ENCODE measurements at places on chromosomes 11 and 22.

GRCh38 chr22:17941471-17942406, 82.6 kb downstream of the MICAL3 start:
- DNase-seq: no peak

- no peak for DNase-seq
Measured at GRCh38 chr11:102272047-102272824, 45.0 kb upstream of the BIRC3 start.

GRCh38 chr11:2213384-2213842, 41.8 kb upstream of the TH start:
- DNase-seq: no peak

DNA sequence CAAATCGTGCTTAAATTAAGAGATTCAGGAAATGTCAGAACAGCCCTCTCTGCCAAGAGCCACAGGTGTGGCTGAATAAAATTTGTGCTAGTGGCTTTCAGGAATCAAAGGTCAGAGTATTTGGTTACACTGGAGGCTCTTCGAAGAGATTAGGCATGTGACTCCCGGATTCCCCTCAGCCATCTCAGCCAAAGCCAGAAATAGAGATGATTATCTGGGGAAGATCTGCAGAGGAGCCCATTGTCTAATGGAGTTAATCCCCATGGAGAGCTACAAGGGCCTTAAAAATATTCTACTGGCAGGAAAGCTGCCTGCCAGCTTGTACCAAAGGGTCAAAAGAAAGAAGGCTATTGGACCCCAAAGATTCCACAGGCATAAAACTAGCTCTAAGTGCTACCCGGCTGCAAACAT, 1259.5 kb downstream of the TBC1D22A start:
- DNase-seq: no peak

DNA sequence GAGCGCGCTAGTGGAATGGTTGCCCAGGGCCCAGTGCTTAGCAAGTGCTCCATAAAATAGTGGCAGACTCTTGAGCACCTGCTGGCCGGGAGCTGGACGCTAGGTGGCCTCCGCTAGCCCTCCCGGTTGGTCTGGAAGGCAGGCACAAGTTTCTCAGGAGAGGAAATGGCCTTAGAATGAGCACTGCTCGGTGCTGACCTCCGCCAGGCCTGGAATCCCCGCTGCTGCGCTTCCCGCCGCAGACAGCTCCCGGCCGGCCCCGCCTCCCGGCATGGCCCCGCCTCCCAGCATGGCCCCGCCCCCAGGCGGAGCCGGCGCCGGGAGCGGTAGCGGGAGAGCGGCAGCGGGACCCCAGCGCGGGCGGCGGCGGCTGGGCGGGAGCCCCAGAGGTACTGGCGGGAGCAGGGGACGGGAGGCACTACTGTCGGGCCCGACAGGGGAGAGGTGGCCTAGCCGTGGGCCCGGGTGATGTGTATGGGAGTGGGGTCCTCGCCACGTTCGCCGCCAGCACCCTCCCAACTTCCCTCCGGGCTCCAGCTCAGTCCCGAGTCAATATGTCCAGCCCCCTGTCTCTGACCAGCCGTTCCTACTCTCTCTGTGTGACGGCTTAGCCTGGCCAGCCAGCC, at the start of gene SIPA1:
Gene SIPA1 (plus strand): TSS at position 308 of the 626 bp plus-strand sequence. CDS start 2,821 bp downstream, outside the sequence.
- peak; percentile 91 for DNase-seq

- DNase-seq: no peak
Measured at GRCh38 chr22:33883561-33883960, 36.7 kb downstream of the LARGE1 start.

GRCh38 chr11:2912498-2912897, 16.7 kb downstream of the PHLDA2 start:
- DNase-seq: peak; percentile 95

GRCh38 chr11:132312701-132313111, 942.3 kb downstream of the NTM start:
- peak; percentile 70 for DNase-seq

GRCh38 chr11:134460062-134460561, 48.1 kb upstream of the B3GAT1 start:
- DNase-seq: no peak

- no peak for DNase-seq
Measured at GRCh38 chr22:37289156-37289735, 6.9 kb downstream of the CYTH4 start.

DNA sequence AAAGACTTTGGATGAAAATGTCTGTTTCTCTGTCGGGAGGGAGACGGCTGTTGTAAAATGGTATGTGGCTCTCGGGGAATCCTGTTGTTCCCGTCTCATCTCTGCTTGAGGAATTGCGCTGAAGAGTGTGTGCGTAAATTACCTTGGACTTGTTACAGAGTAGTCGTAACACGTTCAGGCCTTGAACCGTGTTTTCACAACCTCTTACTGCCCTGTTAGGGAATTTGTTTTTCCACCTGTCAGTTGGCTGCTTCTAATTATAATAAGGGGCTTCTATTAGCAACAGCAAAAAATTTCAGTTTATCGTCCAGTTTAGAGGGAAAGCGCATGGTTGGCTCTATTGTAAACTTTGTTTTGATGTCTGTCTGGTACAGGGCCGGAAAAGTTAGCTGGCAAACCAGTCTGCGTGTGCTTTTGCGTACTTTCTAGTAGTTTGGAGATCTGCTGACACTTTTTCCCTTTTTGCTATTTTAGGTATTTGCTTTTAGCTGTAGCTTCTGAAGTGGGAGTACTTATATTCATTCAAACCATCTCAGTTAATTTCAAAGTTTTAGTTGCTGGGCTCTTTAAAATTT, 1.5 kb downstream of the HIPK3 start:
- no peak for DNase-seq

DNA sequence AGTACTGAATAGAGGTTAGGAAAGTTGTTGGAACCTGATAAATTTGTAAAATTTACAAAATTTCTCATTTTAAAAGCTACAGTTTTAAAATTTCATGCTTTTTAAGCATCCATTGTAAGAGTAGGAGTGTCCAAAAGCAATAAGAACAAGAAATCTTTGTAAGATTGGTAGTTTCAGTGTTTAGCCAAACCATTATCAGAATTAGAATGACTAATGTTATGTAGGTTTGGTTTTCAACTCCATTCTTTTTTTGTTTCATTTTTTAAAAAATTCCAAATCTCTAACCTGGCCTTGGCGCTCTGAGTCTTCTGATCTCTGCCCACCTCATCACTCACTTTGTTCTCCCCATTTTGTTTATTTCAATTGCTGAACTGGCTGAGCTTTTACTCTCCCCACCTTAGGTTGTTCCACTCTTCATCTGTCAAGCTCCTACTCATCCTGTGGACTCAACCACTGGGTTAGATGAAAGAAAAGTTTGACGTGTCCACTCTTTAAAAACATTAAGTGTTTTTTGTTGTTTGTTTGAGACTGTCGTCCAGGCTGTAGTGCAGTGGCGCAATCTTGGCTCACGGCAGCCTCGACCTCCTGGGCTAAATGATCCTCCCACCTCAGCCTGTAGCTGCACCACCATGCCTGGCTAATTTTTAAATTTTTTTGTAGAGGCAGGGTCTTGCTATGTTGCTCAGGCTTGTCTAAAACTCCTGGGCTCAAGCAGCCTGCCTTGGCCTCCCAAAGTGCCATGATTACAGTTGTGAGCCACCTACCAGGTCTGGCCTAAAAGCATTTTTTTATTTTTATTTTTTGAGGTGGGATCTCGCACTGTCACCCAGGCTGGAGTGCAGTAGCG, 14.0 kb downstream of the EP300 start:
- no peak for DNase-seq

DNA sequence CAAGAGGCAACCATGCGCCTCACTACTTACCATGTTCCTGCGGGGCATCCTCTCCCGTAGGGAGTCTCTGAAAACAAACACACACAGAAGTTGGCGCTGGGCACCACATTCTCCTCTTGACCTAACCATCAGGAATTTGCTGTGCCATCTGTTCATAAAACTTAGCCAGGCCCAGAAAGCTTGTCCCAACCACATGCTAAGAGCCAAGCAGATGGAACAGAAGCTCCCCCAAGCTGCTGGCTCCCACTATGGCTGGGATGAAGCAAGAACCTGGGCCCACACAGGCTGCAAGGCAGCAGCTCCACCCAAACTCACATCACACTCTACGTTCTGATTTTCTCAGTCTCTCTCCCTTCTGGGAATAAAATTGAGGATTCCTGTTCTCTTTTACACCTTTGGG, 17.4 kb downstream of the HPS4 start:
- DNase-seq: no peak

DNA sequence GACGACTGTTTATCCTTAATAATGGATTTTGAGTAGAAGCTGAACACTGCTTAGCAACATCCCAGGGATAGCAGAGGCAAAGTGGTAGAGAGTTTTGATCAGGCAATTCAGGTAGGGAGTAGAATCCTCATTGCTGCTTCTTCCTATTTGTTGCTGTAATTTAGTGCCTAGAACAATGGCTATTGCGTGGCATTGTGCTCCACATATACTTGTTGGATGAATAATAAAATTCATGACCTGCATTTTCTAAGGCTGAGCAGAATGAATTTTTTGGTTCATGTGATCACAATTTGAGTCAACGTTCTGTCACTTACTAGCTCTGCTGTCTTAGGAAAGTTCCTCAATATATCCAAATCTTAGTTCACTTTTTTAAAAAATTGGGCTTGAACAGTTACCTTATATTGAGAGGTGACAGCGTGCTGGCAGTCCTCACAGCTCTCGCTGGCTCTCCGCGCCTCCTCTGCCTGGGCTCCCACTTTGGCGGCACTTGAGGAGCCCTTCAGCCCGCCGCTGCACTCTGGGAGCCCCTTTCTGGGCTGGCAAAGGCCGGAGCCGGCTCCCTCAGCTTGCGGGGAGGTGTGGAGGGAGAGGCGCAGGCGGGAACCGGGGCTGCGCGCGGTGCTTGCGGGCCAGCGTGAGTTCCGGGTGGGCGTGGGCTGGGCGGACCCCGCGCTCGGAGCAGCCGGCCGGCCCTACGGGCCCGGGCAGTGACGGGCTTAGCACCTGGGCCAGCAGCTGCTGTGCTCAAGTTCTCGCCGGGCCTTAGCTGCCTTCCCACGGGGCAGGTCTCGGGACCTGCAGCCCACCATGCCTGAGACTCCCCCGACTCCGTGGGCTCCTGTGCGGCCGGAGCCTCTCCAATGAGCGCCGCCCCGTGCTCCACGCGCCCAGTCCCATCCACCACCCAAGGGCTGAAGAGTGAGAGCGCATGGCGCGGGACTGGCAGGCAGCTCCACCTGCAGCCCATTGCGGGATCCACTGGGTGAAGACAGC, 350.6 kb downstream of the ETS1 start:
- DNase-seq: no peak

DNA sequence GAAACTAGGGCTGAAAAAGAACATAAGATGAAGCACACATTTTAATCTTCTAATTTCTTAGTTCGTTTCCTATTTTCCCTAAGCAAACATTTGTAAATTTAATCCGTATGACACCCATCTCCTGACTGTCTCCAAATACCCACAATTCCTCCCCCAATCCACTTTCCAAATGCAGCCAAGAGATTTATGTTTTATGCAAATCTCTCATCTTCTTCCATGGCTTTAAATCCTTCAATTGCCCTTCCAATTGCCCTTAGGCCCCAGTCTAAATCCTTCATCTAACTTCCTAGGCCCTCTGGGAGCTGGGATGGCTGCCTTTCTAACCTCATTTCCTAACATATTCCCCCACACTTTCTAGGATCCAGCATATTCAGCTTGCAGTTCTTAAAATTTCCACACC, 18.0 kb upstream of the POU2AF1 start:
- DNase-seq: no peak

GRCh38 chr11:72379384-72380131, 54.8 kb downstream of the CLPB start:
- no peak for DNase-seq

DNA sequence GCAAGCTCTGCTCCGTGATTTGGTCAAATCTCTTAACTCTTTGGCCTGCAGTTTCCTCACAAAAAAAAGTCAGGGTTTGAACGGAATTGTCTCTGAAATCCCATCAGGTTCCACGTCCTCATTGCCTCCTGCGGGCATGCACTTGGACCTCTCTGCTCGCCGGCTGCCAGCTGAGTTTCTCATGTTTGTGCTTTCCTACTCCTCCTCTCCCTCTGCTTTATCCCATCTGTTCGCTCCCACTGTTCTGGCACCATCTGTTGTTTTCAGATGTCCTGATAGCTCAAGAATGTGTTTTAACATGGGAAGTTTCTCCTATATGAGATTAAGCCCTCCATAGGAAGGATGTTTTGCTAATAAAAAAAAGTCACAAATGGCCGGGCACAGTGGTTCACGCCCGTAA, 49.4 kb upstream of the ARHGAP42 start:
- no peak for DNase-seq

GRCh38 chr22:22999523-22999922, 70.8 kb upstream of the GNAZ start:
- DNase-seq: no peak

- DNase-seq: no peak
Measured at GRCh38 chr22:20799449-20799848, 25.5 kb downstream of the SERPIND1 start.

DNA sequence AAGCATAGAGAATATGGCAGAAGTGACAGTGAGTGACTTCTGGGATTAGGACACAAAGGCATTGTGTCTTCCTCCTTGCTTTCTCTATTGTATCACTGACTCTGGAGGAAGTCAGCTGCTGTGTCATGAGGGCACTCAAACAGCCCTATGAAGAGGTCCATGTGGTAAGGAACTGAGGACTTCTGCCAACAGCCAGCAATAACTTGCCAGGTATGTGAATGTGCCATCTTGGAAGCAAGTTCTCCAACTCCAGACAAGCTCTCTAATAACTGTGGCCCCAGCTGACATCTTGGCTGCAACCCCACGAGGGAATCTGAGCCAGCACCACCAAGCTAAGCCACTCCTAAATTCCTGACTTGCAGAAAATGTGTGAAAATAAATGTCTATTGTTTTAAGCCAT, 83.6 kb upstream of the ZBED5 start:
- DNase-seq: no peak

DNA sequence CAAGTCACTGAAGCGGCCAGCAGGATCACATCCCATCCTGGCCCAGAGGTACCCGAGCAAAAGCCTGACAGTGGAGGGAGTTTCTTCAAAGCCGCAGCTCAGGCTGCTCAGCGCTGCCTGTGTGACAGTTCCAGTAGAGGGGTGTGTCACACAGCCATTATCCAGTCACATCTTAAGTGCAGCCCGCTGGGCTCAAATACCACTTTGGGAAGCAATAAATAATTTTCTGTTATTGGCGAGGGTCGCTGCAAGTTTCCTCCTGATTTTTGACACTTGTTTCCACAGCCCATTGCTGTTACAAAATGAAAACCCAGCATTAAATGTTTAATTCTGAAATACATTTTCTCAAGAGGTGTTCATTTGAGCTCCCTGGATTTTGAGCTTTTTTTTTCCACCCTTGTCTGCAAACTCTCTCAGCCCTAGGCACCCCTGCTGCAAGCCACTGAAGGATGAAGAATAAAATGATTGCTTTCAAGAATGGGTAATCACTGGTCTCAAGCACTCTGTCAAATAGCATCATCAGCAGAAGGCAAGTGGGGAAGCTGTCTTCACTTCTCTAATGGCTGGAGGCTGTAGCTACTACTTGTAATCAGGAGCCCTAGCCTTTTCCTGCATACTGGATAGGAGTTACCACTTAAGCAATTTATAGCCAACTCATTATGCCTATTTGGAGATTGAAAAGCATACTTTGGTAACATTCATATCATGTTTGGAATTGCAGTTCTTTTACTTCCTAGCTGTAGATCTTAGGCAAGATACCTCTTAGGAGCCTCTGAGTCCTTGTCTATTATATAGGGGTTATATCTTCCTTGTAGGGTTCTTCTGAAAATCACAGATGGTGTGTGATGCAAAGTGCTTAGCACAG, 373.7 kb downstream of the METTL15 start:
- no peak for DNase-seq

- DNase-seq: no peak
Measured at GRCh38 chr11:11500744-11501487, 120.9 kb downstream of the GALNT18 start.
